Activated naive CD4-positive, alpha-beta T cell treated with anti-CD3 and anti-CD28 coated beads for 36 hours (primary cell): ENCODE measurements at places on chromosomes 3 and 15.

- no peak for DNase-seq
Observed at GRCh38 chr3:153404157-153404556, 242.1 kb downstream of the RAP2B start.

- DNase-seq, result no peak
Observed at GRCh38 chr15:73957785-73958184, 31.5 kb downstream of the LOXL1 start.

DNA sequence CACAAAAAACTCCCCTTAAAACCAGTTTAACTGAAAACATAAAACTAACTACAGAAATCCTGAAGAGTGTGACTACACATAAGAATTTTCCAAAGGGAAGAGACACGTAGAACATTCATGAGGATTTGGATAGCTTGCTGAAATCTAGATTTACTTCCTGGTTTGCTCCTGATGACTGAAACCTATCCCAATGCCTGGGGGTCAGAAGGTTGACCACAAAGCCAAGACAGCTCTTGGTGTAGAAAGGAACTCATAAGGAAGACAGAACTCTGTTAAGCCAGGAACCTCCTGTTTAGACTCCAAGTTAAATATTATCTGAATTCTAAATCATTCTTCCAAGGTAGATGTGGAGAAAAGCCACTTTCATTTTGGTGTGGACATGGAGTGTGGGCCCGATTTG, 92.8 kb downstream of the TFG start:
- DNase-seq, result no peak

DNA sequence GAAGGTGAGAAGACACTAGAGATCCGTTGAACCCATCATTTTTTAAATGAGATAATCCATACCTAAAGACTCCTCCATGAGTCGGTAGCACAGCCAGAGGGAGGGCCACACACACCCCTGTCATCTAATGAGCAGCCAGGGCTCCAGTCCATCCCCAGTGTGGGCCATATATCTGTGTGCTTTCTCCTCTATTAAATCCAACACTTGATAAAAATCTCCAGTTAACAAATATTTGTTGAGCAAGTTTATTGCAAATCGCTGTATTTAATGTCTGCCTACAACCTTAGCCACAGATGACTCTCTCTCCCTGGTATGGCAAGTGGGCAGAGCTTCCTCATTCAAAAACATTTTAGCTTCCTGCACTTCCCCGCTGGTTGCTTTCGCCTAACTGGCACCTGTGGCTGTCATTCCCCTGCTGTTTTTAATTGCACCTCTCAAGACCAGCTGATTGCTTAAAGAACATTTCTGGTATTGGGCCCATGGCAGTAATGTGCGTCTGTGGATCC, 82.8 kb downstream of the SMAD3 start:
- DNase-seq, result peak; percentile 35

DNA sequence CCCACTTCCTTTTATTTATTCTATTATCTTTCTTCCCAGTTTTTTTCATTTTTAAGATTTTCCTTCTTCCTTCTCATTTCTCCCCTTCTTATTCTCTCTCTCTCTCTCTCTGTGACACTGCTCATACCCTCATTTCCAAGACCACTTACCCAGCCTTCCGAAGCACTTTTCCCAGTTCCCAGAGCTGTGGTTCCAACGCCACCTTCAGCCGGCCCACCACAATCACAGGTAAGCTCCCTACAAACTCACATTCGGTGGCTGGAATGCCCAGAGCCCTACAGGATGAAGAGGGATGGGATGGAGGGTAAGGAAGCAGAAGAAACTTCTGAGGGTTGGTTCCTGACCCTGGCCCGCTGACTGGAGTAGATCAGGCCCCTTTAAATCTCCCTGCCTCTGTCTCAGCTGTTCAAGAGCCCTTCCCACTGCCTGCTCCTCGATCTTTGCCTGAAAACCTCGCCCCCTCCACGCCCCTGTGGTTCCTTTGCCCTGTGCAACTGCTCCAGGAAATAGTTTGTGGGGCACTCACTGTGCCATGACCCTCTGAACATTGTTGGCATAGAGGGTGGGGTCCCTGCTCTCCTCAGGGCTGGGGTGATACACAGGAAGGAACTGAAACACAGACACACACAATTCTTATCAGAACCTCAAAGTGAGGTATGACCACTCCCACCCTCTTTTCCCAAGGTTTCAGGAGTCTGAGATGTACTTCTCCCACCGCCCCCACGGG, 4.8 kb downstream of the LPCAT4 start:
- DNase-seq, result no peak

DNA sequence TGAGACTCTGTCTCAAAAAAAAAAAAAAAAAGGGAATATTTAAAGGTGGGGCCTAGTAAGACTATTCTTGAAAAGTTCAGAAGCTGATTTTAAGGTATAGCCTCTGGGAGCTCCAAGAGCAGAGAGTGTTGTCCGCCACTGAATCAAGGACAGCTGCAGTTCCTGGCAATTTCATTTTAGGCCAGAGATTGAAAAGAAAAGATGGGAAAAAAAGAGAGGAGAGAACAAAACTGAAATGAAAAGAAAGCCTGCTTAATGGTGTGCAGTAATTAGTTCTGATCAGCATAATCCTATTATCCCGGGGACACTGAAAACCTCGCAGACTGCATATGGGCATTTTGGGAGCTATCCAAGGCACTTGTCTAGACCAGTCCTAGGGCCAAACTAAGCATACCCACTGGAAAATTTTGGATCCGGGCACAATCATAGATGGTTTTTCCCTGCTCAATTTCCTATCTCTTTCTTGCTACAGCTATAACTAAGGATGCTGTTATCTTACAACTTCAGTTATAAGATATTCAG, 43.2 kb downstream of the EHHADH start:
- no peak for DNase-seq

DNA sequence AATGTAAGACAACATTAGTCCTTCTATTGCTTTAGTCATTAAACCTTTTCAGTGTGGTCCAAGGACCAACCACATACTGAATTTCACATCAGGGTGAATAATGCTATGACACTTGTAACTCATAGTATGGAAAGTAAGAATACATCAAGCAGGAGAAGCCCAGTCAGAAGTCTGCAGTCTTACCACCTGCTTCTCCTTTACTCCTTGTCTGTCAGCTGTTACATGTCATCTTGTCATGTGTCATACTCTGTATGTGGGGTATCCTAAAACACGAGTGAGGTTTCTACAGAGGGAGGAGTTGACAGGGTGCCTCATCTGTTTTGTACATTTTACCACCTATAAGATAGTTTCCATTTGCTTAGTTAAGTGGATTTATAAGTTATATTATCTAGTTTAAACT, 32.8 kb upstream of the EID1 start:
- DNase-seq, result no peak

GRCh38 chr15:99702895-99703602, 30.2 kb downstream of the LYSMD4 start:
- DNase-seq, result no peak

DNA sequence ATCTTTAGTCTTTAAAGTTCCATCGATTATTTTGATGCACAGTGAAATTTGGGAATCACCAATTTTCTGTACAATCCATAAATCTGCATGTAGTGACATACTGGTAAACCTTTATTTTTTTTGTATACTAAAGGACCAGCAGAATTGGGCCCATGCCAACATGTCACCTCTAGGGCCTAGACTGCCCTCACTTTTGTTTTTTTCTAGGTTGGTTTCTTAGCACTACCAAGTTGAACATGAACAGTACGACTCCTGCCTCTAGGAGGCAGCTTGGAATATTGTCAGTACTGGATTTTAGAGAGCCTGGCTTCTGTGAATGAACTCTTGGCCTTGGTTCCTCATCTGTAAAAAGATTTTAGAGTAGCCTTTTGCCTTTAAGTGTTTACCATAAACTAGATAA, 32.3 kb downstream of the NKIRAS1 start:
- no peak for DNase-seq

- no peak for DNase-seq
Observed at GRCh38 chr15:88688394-88688933, 49.6 kb downstream of the ISG20 start.

- no peak for DNase-seq
Observed at GRCh38 chr3:27792869-27793268, 70.7 kb upstream of the EOMES start.

GRCh38 chr3:150107429-150108175, 136.9 kb upstream of the PFN2 start:
- no peak for DNase-seq

- no peak for DNase-seq
Observed at GRCh38 chr3:143888166-143888565, 39.9 kb upstream of the SLC9A9 start.

GRCh38 chr15:39794954-39795353, 12.3 kb upstream of the FSIP1 start:
- no peak for DNase-seq

DNA sequence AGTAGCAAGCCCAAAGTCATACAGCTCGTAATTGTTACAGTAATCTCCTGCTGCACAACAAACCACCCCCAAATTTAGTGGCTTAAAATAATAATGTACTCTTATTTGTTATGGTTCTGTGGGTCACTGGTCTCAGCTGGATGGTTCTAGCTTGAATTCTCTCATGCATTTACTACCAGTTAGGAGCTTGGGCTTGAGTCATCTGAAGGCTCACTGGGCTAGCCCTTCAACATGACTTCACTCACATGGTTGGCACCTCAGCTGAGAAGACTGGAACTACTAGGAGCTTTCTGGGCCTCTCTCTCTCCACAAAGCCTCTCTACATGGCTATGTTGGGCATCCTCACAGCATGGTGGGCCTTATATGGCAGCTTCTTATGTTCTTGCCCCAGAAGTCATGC, 12.5 kb downstream of the PCOLCE2 start:
- DNase-seq, result no peak

DNA sequence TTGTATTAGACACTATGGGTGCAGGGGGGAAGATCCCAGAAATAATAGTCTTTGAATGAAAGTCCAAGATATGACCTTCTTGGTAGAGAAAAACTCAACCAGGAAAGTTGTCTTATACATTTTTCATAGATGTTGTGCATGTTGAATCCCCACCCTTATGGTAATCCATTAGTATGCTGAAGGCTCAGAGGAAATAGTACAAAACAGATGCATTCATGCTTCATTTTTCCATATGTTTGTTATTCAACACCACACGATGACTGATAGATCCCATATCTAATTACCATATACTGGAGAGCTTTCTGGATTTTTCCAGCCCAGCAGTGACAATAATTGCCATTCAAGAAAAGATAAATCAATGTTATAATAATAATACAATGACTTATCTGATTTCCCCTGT, 487.4 kb downstream of the FGF12 start:
- DNase-seq, result no peak

GRCh38 chr3:50687127-50687751, 12.5 kb downstream of the DOCK3 start:
- DNase-seq, result no peak

DNA sequence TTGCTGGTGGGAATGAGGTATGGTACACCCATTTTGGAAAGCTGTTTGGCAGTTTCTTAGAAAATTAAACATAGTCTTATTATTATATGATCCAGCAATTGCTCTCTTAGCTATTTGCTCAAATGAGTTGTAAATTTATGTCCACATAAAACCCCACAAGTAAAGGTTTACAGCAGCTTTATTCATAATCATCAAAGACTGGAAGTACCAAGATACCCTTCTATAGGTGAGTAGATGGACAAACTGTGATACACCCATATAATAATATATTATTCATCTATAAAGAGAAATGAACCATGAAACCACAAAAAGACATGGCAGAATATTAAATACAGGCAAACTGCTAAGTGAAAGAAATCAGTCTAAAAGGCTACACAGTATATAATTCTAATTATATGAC, 344.7 kb upstream of the CDIN1 start:
- DNase-seq, result no peak

GRCh38 chr3:37726525-37727290, 135.0 kb upstream of the CTDSPL start:
- DNase-seq, result no peak

DNA sequence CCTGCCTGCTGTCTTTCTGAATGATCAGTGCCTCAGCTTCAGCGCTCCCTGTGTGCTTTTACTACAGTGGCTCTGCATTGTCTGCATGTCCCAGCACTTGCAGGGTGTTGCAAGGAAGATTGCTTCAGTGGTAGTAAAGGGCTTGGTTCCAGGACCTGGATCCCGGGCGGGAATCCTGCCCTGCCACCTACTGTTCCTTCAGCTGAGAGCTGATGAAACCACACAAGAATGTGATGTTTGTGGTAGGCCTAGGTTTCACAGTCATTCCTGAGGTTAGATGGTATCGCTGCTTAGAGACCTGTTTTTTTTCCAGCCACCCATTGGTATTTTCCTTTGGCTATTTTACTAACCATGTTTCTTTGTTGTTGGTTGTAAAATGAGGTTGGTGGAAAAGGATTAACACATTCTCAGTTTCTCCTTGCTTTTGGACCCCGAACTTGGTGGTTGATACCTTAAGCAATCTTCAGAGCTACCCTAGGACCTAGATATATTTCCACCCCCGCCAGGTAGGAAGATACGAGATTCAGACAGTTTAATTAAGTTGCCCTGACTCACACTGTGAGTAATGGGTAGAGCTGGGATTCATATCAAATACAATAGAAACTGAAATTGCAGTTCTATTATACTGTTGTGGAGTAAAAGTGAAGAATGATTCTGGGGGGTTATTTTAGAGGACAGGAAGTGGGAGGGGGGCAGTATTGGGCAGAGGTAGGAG, 11.4 kb downstream of the GPR87 start:
- peak; percentile 37 for DNase-seq

GRCh38 chr3:56233742-56234141, 234.5 kb downstream of the ERC2 start:
- no peak for DNase-seq

GRCh38 chr3:154168998-154169795, 48.0 kb downstream of the ARHGEF26 start:
- DNase-seq, result no peak

DNA sequence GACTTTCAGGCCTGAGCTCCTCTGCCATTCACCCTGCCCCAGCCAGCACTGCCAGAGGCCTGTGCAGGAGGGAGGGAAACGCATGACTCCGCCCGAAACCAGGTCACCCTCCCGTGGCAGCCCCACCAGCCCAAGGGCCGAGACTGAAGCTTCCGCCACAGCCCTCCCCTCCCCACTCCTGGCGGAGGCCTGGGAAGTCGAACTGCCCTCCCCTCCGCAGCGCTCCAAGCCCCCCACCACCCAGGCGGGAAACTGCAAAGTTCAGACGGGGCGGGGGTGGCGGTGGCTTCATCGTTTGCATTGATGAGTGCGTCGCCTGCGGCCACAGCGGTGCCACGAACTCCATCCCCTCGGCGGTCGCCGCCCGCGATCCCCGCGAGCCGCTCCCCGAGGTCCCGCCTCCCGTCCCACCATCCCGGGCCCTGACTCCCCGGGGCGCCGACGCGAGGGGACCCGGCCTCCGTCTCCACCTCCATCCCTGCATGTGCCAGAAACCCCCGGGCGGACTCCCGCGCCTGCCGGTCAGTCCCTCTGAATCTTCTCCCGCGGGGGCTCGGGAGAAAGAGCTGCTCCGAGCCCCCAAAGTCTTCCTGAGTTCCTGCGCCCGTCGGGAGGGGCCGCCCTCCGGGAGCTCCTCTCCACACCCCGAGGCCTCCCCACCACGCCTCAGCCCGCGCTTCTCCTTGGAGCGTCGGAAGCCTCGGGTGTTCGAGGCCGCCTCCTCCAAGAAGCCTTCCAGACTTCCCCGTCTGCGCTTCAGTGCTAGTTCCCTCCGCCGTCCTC, 698 bp downstream of the MELTF start:
- peak; percentile 24 for DNase-seq
